HS-27A (cell line): ENCODE measurements at places on chromosomes 12 and 14.

- DNase-seq = no peak
These were observed 1.1 kb downstream of the SAV1 start for GRCh38 chr14:50666772-50667683.

- peak; percentile 56 for DNase-seq
These were observed 101.0 kb upstream of the GZMB start for GRCh38 chr14:24734917-24735500.

DNA sequence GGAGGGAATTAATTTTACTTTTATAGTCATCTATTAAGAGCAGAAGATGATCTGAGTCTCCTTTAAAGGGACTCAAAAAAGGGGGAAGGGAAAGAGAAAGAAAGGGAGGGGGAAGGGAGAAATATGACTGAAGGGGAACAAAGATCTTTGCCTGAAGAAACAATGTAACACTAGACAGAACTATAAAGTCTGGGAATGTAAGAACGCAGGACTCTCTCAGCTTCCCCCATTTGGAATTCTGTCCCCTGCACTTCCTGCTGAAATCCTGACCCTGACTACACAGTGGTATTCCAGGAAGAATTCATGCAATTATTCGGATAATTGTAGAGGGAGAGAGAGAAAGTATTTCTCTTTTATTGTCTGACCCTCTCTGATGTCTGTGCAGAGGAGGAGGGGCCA, 8.6 kb upstream of the HOXC11 start:
- DNase-seq = no peak

- no peak for DNase-seq
These were observed 126.6 kb downstream of the SCARB1 start for GRCh38 chr12:124737040-124737419.

- no peak for DNase-seq
These were observed 14.9 kb downstream of the GIT2 start for GRCh38 chr12:109981311-109981710.

DNA sequence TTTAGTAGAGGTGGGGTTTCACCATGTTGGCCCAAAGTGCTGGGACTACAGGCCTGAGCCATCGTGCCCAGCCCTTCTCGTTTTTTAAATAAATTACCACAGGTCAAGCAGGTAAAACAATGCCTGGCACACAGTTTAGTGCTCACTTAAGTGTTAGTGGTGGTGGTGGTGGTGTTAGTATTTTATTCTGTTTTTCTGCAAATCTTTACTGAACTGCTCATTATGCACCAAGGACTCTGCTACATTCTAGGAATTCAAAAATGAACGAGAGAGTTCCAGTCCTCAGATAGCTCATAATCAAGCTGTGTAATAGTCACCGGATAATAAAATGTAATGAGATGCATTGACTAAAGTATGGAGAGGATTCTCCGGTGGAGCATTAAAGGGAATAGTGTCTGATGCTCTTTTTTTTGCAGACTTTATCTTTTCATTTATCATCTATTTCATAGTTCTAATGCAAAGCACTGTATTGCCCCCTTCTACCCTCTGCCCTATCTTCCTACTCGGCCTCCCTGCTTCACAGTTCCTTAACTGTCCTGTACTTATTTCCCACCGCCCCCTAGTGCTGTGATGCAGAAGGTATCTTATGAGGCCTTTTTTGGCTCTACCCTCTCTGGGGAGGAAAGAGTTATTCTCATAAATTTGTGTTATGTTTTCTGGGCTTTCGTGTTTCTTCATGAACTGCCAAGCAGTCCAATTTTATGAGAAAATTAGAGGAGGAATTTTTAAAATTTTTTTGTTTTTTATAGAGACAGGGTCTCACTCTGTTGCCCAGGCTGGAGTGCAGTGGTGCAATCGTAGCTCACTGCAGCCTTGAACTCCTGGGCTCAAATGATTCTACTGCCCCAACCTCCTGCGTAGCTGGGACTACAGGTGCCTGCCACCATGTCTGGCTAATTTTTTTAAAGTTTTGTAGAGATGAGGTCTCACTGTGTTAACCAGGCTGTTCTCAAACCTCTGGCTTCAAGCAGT, 1.0 kb downstream of the ITFG2 start:
- DNase-seq = peak; percentile 41

DNA sequence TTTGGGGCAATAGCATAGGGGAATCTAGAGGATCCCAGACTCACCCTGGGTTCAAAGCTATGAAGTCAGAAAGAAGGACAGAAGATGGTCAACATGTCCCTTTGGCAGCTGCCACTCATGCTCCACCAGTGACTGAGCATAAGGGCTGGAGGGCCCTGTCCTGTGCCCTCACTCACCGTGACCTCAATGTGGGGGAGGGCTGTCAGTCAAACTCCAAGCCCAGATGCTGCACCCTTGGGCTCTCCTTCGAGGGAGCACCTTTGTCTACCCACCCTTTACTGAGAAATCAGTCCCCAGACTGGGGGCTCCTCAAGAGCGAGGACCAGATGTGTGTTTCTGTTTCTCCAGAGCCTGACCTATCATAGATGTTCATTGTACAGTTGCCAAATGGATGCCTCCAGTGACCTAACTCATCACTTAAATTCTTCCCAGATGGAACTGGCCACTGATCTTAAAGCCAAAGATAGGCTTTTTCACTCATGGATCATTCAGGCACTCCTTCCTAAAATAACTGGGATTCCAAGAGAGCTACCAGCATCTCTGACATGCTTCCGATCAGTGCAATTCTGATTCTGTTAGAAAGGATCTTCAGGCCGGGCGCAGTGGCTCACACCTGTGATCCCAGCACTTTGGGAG, 27.2 kb upstream of the VSX2 start:
- DNase-seq = no peak

- no peak for DNase-seq
These were observed 54.8 kb upstream of the DYRK2 start for GRCh38 chr12:67593461-67594330.

- no peak for DNase-seq
These were observed 19.6 kb downstream of the ALDH1L2 start for GRCh38 chr12:105064564-105065178.

DNA sequence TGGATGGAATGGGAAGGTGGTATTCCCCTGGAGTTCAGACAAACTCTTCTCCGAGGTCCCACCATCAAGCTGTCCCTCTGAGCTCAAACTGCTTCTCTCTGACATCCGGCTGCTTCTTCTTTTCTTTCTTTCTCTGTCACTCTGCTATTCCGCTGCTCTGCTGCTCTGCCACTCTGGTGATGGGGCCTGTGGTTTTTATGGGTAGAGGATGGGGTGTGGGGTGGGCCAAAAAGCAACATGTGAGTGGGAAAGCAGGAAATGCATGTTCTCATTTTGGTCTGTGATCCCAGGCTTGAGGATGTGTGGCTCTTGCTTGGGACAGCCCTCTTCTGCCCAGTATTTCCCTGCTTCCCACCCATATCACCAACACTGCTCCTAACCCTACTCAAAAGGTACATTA, 30.6 kb downstream of the CLECL1 start:
- DNase-seq = no peak

DNA sequence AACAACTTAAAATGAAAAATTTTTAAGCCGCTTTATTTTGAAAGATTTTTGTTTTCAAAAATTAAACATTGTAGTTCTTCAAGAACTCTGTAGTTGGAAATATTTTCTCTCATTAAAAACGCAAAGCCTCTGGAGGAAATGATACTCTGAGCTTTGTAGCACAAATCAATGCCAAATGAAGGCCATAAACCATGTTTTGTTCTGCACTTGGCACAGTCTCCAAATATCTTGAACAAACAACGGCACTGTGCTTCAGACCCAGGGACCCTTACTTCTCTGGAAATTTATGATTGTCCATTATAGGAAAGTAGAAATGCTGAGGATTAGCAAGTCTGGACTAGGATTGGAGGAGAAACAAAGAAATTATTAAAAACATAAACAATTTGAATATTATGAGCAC, 160.8 kb upstream of the BMP4 start:
- no peak for DNase-seq

GRCh38 chr12:102425109-102426039, 55.0 kb downstream of the IGF1 start:
- DNase-seq = no peak

GRCh38 chr12:91109148-91109564, 2.1 kb downstream of the LUM start:
- DNase-seq = peak; percentile 60

- no peak for DNase-seq
These were observed 190.9 kb downstream of the SOX5 start for GRCh38 chr12:23758608-23759007.

DNA sequence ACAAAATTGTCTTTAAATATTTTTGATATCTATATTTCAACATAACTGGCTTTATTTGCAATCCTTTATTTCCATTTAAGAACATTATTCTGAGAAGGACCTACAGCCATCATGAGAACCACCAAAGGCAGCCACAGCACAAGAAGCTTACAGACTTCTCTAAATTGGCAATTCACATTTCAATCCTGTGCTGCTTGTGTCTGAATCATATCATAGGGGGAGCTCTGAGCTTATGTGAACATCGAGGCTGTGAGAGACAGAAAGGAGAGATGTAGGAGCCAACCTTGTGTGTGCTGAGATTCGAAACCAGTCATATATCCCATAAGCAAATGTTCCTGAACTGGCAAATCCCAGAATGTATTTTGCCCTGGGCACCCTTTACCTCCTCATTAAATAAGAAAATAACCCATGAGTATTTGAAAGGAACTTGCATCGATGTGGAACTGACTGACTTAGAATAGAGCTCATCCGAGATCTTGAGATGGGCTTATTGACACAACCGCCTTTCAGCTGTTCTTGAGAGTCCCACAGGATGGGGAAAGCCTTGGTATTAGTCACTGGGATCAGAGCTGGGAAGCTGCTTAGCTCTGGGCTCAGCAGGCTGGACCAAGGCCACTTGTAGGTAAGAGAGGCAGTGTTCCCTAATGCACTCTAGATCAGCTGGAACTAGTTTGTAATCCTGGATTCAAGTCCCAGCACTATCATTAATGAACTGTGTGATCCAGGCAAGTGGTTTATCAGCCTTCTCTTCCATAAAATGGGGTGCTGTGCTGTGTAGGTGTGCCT, 329.8 kb downstream of the CACNA1C start:
- DNase-seq = no peak

DNA sequence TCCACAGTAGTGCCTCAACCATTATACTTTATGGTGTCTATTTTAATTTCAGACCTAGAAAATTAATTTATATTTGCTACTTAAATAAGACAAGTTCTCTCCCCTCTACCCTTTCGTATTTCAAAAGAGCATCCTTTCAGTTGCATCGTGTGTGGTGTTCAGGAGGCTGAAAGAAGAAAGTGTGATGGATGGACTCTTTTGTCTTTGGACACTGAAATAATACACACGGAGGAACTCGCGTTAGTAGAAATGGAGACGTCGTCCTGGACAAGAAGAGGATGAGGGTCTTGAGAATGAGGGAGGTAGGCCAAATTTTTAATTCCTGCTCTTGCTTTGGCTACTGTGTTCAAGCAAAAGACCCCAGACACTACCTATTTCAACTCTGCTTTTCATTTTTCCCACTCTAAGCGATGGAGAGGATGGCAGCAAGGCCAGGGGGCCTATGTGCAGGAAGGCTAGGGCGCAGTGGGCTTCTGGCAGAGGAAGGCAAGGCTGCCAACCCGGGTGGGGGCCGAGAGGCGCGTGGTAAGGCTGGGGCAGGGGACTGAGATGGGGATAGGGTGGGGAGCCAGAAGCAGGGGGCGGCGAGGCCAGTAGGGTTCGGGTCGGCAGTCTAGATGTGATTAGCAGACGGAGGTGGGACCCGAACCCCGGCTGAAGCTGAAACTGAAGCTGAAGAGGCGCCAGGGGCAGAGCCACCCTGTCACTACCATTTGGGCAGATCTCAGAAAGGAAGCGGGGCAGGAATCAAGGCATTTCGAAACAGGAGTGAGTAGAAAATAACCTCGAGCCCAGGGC, 722 bp downstream of the TMED8 start:
- no peak for DNase-seq

DNA sequence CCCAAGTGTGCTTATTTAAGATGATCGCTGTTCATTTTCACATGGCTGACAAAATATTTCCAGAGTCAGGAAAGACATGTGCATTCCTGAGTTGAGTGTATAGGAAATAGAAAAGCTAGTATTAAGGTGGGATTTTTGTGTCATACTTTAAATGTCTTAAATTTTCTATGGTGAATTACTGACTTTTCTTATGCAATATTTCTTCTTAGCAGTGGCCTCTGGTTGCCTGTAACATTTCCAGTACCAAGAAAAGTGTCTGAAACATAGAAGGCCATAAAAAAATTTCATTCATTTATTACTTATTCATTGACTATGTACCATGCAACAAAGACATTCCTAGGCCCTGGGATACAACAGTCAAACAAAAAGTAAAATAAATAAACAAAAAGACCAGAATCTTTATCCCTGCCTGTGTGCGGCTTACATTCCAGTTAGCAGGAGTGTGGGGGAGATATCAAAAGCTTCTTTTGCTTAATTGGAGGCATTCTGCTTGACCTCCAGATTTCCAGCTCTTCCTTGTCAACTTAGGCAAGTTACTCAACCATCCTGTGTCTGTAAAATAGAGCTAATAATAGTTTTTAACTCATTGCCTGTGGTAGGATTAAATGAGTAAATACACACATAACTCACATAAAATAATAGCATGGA, 216.3 kb upstream of the FLRT2 start:
- DNase-seq = peak; percentile 22

DNA sequence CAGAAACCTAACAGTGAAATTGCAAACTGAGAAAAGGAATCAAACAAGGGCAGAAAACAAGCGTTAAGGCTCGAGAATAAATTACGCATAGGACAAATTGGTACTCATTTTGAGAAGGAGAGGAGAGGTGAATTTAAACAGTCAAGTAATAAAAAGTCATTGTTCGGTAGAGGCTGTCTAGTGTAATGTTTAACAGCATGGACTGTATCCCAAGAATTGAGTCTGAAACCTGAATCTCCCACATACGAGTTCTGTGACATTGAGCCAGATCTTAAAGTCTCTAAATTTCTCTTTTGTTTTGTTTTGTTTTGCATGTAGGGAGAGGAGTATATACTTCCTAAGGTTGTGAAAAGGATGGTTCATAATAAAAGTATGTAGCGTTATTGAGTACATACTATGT, 216.5 kb upstream of the BTG1 start:
- no peak for DNase-seq

GRCh38 chr14:67674139-67674479, 323 bp downstream of the VTI1B start:
- DNase-seq = no peak

DNA sequence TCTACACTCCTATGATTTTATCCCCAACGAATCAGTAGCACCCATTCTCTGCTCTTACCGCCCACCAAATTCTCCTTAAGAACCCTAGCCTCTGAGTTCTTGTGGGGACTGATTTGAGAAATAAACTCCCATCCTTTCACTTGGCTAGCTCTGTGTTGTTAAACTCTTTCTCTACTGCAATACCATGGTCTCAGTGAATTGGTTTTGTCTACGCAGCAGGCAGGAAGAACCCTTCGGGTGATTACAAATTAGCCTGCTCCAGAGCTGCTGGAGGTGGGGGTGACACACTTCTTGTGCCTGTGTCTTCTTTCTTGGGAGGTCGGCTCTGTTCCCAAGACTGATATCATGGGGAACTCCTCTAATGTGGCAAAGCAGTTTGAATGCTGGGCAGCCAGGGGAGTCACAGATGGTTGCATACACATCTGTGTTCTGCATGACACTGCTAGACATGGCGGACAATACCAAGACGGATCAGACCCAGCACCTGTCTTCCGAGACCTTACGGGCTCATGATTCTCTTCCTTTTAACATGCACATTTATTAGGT, 1.6 kb upstream of the C1S start:
- no peak for DNase-seq
